SHP77 treated with DMSO at 0.1 percent for 48 hours (cell line): ENCODE measurements at places on chromosomes 3 and 15.

DNA sequence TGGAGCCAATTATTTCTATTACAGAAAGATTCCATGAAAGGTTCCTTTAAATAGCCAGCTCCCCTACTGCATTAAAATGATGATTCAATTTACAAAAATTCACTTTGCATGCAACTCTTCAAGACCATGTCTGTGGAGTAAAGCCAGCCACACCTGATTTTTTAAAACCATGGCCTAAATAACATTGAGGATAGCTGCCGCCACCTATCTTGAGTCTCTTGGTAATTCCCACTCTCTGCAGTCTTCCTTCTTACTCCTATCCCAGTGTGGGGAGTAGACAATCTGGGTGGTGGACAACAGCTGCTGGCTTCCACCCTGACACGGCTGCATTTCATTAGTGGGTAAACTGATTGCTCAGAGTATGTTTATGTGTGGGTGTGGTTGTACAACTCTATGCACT is 10.7 kb downstream of the LRTM1 start:
- DNase-seq = no peak

DNA sequence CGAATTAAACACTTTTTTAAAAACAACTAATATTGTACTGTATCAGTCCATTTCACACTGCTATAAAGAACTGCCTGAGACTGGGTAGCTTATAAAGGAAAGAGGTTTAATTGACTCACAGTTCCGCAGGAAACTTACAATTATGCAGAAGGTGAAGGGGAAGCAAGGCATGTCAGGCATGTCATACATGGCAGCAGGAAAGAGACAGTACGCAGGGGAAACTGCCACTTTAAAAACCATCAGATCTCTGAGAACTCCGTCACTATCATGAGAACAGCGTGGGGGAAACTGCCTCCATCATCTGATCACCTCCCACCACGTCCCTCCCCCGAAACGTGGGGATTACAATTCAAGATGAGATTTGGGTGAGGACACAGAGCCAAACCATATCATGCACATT is 162.8 kb upstream of the TPM1 start:
- no peak for DNase-seq

DNA sequence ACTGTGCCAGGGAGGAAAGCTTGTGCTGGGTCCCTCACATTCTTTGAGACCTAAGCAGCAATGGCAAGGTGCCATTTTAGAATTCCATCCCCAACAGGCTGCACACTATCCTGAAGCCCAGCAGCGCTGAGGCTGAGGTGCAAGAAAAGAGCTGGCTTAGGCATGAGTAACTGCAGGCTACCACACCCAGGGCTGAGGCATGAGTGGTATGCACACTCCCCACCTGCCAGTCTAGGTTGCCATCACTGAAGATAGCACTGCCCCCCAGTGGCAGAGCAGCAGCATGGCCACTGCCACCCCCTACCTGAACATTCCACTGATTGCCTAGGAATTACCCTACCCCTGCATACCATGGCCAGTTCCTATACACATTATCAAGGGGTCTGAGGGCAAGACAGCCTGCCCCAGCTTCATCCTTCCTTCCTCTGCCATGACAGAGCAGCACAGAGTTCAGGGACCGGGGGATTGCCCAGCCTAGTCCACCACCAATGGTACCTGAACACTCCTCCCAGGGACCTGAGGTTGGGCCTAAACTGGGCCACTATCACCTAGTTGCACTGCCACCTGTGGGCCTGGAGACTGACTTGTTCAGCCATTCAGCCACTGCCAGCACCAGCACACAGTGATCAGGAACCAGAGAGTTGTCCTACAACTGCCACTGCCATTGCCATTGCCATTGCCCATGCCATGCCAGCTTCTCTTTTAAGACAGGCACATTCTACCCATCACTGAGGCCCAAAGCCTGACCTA is 129.8 kb downstream of the SATB1 start:
- DNase-seq = no peak

GRCh38 chr3:121757812-121758545 is 8.4 kb upstream of the GOLGB1 start:
- DNase-seq = no peak

DNA sequence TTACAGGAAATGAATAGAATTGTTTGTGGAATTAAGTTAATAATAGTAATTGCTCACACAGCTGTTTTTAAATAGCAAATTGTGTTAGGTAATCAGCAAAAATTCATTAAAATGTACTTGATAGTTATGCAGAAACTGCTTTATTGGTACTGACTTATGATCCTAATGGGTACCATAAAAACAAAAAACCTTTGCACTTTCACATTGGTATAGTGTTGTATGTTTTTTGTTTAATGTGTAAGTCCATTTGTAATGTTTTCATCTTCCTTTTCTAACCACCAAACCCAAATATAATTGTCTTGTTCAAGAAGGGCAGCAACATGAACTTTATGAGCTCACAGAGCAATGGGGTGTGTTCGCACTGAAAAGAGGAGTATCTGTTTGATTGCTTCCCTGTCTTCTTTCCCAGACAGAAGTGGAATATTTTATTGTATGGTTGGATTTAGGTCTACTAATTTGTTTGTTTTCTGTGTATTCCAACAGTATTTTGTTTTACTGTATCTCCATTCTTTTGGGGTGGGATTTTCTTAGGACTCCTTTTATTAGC is 135.8 kb downstream of the TCF12 start:
- no peak for DNase-seq

DNA sequence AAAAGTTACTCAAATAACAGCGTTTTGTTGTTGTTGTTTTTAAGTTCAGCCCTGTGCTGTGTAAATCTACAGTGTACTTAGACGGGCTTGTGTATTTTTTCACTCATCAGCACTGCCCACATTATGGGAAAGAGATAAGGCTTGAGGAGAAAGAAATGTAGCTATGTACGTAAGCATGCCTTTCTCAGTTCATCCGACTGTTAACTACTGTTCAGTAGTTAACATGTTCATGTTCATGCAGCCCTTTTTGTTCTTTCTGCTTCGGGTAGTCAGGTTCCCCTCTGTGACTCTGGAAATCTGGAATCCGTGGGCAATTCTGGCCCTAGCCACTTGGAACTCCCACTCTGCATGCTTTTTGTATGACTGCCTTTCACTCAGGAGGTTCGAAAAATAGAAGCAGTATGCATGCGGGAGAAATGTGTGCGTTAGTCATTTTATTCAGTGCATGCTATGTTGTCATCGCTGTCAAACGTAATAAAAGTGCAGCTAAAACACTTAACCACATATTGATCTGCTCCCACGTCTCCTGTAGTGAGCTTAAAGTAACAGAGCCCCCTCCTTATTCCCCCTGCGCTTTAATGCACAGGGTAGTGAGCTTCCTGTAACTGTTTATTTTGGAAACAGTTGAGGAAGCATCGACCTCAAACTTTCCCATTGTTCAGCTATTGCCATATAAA is 283.1 kb upstream of the NR2F2 start:
- DNase-seq = no peak

- DNase-seq = no peak
Measured at GRCh38 chr15:87848012-87848411, 408.5 kb downstream of the NTRK3 start.

GRCh38 chr3:31985831-31986230 is 4.3 kb downstream of the ZNF860 start:
- DNase-seq = no peak

GRCh38 chr3:188137051-188137450 is 16.9 kb upstream of the LPP start:
- DNase-seq = no peak

DNA sequence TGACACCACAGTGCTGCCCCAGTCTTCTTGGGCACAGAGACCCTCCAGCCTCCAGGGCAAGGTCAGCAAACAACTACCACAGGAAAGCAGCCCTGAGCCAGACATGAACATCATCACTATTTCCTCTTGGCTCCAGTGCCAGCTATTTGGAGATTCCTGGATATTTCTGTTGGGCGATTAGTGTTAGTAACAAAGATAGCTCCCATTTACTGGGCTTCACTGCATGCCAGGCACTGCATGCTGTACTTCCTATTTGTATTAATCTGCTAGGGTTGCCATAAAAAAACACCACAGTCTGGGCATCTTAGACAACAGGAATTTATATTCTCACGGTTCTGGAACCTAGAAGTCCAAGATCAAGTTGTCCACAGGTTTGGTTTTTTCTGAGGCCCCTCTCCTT is 255.1 kb upstream of the STT3B start:
- no peak for DNase-seq

DNA sequence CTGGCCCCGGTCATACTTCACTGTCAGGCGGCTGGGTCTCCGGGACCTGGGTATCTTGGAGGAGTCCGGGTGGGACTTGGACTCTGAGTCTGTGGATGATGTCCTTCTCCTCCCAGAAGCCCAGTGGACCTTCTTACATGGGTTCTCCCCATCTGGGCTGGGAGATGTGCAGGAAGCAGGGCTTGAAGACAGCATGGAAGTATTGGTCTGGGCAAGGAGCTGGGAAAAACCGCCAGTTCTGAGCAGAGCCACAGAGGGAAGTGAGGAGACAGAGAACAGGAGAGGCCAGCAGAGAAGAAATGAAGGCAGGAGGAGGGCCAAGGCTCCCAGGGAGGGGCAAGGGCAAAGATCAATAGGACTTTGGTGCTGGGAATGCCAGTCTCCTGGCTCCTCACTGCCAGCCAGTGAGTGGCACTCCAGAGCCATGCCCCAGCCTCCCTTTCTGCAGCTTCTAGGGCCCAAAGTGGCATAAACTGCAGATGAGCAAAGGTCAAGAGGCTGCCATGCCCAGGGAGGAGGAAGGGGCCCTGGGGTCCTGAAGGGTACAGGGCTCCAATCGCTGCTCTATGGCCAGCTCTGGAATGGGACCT is at the start of gene PPP1R14D:
Gene PPP1R14D, minus strand, starts transcription at position 262 of the 590 bp plus-strand sequence. Its CDS starts 67 bp downstream, at position 195.
- no peak for DNase-seq

DNA sequence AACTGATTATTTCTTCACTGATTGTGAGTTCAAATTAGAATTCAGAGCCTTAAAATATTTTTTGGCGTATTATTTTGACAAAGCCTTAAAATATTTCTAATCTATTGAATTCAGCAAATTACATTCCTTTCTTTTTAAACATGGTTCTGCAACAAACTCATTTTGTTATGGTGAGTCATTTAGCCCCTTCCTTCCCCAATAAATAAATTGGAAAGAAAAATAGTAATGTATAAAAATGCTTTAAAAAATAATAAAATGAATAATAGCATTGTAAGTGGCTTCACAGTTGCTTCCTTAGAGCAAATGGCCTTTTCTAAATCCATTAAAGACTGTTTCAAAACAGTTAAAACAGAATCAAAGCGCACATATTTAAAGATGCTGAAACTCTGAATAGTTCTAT is 12.1 kb downstream of the CSNK1G1 start:
- DNase-seq = no peak

DNA sequence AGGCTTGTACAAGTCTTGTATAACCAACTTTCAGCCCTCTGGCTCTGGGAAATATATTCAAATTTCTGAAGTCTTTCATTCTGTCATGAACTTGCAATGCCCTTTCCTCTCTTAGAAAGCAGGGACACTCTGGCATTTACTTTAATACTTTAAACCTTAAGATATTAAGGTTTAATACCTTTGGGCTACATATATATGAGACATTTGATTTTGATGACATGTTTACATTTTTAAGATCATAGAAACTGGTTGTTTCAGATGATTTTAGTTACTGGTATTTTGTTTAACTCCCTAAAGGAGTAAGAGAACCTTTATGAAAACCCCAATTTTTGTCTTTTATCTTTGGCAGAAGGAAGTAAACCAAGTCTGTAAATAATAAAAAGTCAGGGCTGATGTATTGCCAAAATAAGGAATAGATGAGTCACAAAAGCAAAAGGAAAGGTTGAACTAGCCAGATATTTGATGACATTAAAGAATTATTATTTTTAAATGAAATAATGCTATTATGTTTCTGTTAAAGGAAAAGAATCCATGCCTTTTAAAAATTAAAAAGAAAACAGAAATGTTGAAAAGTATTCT is 579.0 kb upstream of the CBLB start:
- DNase-seq = no peak

DNA sequence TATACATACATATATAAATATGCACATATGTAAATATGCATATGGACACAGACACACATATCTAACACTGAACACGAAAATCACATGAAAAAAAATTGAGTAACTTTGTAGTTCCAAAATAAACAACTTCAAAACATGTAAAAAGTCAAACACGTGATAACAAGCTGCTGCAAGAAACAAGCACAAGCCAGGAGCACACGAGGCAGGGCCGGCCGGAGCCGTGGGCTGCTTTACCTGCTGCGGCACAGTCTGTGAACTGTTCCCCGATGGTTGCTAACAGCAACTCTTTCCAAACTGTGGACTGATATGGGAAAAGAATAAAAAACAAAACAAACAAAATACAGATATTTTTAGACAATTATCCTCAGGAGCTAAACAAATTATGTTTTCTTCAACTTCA is 31.6 kb downstream of the EIF4E3 start:
- no peak for DNase-seq

- no peak for DNase-seq
Measured at GRCh38 chr3:119937229-119937628, 155.3 kb downstream of the NR1I2 start.

DNA sequence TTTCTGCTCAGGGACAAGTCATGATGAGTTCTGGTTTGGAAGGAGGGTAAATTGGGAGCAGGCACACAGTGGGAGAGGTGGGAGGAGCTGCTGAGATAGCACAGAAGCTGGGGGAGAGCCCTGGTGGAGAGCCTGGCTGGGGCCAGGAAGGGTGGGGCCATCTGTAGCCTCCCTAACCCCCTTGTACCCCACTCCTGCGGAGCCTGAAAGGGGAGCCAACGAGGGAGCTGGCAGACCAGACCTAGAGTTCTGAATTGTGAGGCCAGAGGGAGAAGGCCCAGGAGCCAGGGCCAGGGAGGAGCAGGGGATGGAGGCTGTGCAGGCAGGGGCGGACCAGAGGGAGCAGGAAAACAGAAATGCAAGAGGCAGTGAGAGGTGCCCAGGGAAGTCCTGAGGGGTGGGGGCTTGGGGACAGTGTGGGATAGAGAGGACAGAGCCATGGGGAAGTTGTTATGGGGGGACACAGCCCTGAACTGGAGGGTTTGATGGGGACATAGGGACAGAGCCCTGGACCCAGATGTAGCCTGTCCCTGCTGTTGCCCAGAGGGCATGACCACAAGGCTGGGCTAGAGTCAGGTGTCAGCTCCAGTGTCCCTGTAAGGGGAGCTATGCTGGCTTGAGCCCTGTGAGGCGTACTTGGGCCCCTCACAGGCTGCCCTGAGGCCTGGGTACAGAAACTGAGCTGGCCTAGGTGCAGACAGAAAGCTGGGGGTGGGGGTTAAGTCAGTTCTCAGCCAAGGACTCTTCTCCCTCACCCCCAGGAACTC is 1.2 kb downstream of the TMIE start:
- DNase-seq = no peak

- no peak for DNase-seq
Measured at GRCh38 chr15:28945626-28946230, 60.0 kb downstream of the APBA2 start.

DNA sequence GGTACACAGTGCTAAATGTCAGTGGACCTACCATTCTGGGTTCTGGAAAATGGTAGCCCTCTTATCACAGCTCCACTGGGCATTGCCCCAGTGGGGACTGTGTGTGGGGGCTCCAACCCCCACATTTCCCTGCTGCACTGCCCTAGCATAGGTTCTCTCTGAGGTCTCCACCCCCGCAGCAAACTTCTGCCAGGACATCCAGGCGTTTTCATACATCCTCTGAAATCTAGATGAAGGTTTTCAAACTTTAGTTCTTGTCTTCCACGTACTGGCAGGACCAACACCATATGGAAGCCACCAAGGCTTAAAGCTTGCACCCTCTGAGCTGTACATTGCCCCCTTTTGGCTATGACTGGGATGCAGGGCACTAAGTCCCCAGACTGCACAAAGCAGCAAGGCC is 788.2 kb upstream of the ALCAM start:
- no peak for DNase-seq
